Naive thymus-derived CD8-positive, alpha-beta T cell (primary cell): ENCODE measurements at places on chromosomes 1 and 21. TPM values are rescaled to one million over a fixed set of nuclear protein-coding genes. Genes with fewer than 3 reads are reported as not detected.

The BRDT gene
- total RNA-seq, result not detected

The HPDL gene
- 1.5 TPM for total RNA-seq

The U2AF1 gene
- total RNA-seq, result 42.7 TPM

The SETD4 gene
- total RNA-seq, result 25.4 TPM

The LRRC71 gene
- total RNA-seq, result not detected

The NPPA gene
- not detected for total RNA-seq

The OR2T11 gene
- not detected for total RNA-seq

The HES3 gene
- total RNA-seq, result not detected

The EDARADD gene
- 0.38 TPM for total RNA-seq

The MCOLN2 gene
- total RNA-seq, result 3.6 TPM

- H3K4me3 ChIP-seq, result no peak overlapping the region
- H3K27ac ChIP-seq, result no peak overlapping the region
- peaks cover 27% of the 10 kb centered on the region for H3K4me1 ChIP-seq
- no peak for DNase-seq
- no peaks in the 10 kb centered on the region for H3K27me3 ChIP-seq
- H3K36me3 ChIP-seq, result peaks cover 29% of the 10 kb centered on the region
These were observed 29.5 kb upstream of the TRAPPC10 start for GRCh38 chr21:43982489-43983078.

- no peak overlapping the region for H3K4me3 ChIP-seq
- no peaks in the 10 kb centered on the region for H3K36me3 ChIP-seq
- no peaks in the 10 kb centered on the region for H3K27me3 ChIP-seq
- DNase-seq, result no peak
- H3K27ac ChIP-seq, result no peak overlapping the region
These were observed 376.9 kb downstream of the USH2A start for GRCh38 chr1:216046336-216046735.

- H3K27me3 ChIP-seq, result peaks cover 2% of the 10 kb centered on the region
- no peak overlapping the region for H3K27ac ChIP-seq
- peaks cover 8% of the 10 kb centered on the region for H3K36me3 ChIP-seq
- H3K4me1 ChIP-seq, result no peaks in the 10 kb centered on the region
These were observed 274.4 kb downstream of the RYR2 start for GRCh38 chr1:237316352-237316751.

DNA sequence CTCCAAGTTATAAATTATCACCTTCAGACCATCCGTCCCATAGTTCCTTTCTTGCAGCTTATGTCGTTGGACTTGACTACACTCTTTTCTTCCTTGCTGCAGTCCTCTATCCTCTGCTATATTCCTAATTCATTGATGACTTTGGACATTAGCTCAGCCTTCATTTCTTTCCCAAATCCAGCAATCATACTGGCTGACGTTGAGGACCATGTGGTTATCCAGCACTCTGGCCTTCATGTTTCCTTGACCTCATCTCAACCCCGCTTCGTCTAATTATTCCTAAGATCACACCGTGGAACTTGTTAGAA lies 27.4 kb downstream of the RAD54L start:
- no peak for DNase-seq
- H3K27me3 ChIP-seq, result no peaks in the 10 kb centered on the region
- H3K36me3 ChIP-seq, result no peaks in the 10 kb centered on the region
- H3K4me1 ChIP-seq, result no peaks in the 10 kb centered on the region
- no peak overlapping the region for H3K27ac ChIP-seq

GRCh38 chr1:75203415-75204277 lies 69.5 kb downstream of the LHX8 start:
- H3K27ac ChIP-seq, result no peak overlapping the region
- no peaks in the 10 kb centered on the region for H3K27me3 ChIP-seq
- no peak for DNase-seq
- H3K4me1 ChIP-seq, result no peaks in the 10 kb centered on the region

GRCh38 chr1:212488436-212489283 lies 55.9 kb downstream of the NENF start:
- H3K4me1 ChIP-seq, result no peaks in the 10 kb centered on the region
- no peak overlapping the region for H3K27ac ChIP-seq
- H3K27me3 ChIP-seq, result no peaks in the 10 kb centered on the region
- DNase-seq, result no peak

GRCh38 chr1:86000601-86001000 lies 156.0 kb downstream of the COL24A1 start:
- no peaks in the 10 kb centered on the region for H3K4me1 ChIP-seq
- H3K36me3 ChIP-seq, result no peaks in the 10 kb centered on the region
- DNase-seq, result no peak

DNA sequence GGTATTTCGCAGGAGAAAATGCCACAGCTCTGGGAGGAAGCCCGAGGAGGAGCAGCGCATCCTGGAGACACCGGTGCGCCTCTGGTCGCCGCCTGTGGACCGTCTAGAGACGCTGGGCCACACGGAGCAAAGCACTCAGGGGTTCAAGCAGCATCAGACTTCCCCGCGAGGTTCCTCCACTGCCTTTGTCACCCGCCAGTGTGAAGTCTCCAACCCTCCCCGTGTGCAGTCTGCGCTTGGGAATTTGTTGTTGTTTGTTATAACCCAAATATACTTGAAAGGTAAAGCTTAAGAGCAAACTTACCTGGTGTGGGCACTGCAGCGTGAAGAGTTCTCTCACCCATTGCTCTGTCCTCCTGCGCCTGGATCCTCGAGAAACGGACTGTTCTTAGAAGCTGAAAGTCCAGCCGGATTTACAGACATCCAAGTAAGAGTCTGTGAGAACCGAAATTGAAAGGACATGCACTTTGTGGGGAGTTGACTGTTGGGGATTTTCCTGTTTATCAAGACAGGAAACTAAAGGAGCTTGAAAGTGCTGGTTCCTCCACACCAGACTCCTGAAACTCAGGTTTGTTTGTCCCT lies at the start of gene GBP4:
Gene GBP4 (minus strand): TSS at position 452 of the 582 bp plus-strand sequence. CDS start 108 bp downstream, at position 344.
- peak within 1 kb of the TSS; percentile 96 for H3K4me3 ChIP-seq
- peak within 1 kb of the TSS; percentile 100 for H3K27ac ChIP-seq
- H3K36me3 ChIP-seq, result peaks cover 32% of the 10 kb centered on the region

GRCh38 chr1:53470155-53470554 lies 11.0 kb downstream of the DMRTB1 start:
- H3K27me3 ChIP-seq, result no peaks in the 10 kb centered on the region
- H3K4me3 ChIP-seq, result no peak overlapping the region
- H3K4me1 ChIP-seq, result no peaks in the 10 kb centered on the region

DNA sequence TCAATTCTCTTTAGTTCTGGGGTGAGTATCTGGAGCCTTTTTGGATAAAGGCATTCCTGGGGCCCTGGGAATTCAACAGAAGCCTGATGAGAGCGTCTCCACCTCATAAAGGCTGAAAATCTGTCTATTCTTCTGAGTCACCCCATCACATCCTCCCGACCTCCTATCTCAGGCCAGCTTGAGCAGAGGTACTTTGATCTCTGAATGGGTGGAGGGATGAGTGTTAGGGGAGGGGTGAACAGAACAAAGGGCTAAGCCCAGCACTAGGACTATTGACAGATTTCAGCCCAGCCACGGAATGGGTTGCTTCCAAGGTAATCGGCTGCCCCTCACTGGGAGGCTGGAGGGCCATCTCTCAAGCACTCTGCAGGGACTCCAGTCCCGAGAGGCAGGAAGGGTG lies 2.5 kb upstream of the MYBPH start:
- DNase-seq, result no peak
- H3K27me3 ChIP-seq, result no peaks in the 10 kb centered on the region
- no peak overlapping the region for H3K27ac ChIP-seq
- no peak overlapping the region for H3K4me3 ChIP-seq

- peaks cover 13% of the 10 kb centered on the region for H3K27me3 ChIP-seq
- H3K4me1 ChIP-seq, result peaks cover 6% of the 10 kb centered on the region
- no peak overlapping the region for H3K4me3 ChIP-seq
These were observed 71.2 kb upstream of the GJB5 start for GRCh38 chr1:34683616-34684015.

- no peaks in the 10 kb centered on the region for H3K36me3 ChIP-seq
- no peak overlapping the region for H3K27ac ChIP-seq
- H3K4me1 ChIP-seq, result no peaks in the 10 kb centered on the region
- DNase-seq, result no peak
These were observed 78.8 kb upstream of the ABCD3 start for GRCh38 chr1:94339206-94339927.

DNA sequence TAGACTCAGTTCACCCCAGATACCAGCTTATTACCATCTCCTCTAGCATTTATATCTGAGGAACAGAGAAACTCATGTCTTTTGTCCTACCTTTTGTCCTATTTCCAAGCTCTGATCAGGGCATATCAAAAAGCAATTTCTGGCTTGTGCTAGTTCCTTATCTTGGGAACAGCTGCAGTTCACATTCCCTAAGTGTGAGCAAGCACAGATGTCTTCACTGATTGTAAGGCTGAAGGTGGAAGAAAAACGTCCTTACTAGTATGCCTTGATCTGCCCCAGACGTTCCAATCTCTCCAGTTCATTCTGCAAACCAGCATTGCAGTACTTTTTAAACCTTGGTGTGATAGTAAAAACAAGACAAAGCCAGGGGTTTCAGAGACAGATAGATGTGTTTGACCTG lies 139.8 kb downstream of the NCAM2 start:
- H3K4me1 ChIP-seq, result no peaks in the 10 kb centered on the region
- no peaks in the 10 kb centered on the region for H3K36me3 ChIP-seq
- H3K27ac ChIP-seq, result no peak overlapping the region
- DNase-seq, result no peak
- no peaks in the 10 kb centered on the region for H3K27me3 ChIP-seq

DNA sequence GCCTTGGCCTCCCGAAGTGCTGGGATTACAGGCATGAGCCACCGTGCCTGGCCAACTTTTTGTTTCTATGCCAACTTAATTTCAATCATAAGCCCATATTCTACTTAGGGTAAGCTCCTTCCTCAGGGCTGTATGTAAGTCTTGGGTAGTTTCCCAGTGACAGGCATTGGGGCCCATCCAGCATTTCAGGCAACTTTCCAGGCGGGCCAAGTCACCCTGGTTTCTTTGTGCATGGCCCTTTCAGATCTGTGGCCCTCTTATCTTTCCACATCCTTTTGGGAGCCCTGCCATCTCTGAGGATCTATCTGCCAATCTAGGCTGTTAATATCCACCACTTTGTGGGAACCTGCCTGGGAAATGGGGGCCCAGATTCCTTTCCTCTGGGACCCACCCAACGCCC lies 58.7 kb downstream of the TNN start:
- H3K4me1 ChIP-seq, result peaks cover 1% of the 10 kb centered on the region
- H3K36me3 ChIP-seq, result no peaks in the 10 kb centered on the region
- no peaks in the 10 kb centered on the region for H3K27me3 ChIP-seq
- no peak overlapping the region for H3K27ac ChIP-seq

- H3K27ac ChIP-seq, result no peak overlapping the region
- H3K4me3 ChIP-seq, result no peak overlapping the region
- H3K27me3 ChIP-seq, result no peaks in the 10 kb centered on the region
- H3K36me3 ChIP-seq, result no peaks in the 10 kb centered on the region
- peaks cover 29% of the 10 kb centered on the region for H3K4me1 ChIP-seq
These were observed 12.6 kb downstream of the PLCH2 start for GRCh38 chr1:2488688-2489087.

DNA sequence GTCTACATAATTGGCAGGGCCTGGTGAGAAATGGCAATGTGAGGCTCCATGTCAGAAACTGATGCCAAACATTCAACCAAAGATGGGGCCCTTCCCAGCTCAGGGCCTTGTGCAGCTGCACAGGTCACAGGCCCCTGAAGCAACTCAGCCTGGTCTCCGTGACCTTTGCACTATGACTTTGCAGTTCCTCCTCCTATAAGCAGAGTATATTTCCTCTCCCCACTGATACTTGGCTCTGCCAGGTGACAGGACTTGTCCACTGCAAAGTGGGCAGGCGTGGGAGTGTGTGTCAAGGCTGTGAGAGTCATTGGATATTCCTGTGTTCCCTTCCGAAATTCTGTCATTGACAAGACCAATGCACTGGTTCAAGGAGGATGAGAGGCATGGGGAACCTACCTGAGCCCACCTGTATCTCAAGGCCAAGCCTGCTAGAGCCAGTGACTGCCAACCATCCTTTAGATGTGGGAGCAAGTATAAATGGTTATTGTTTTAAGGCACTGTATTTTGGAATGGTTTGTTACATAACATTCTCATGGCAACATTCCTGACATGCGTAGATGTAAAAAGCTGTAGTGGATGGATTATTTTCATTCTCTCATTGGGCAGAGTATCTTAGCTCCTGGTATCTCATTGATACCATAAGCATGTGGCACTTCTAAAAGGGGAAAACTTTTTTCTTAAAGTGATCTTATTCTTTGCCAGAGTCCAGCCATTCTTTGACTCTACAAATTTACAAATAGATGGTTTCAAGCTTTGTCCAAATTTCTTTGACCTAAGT lies 75.2 kb downstream of the CNIH3 start:
- H3K27ac ChIP-seq, result no peak overlapping the region
- peaks cover 2% of the 10 kb centered on the region for H3K27me3 ChIP-seq
- no peaks in the 10 kb centered on the region for H3K4me1 ChIP-seq
- no peak for DNase-seq
- H3K36me3 ChIP-seq, result no peaks in the 10 kb centered on the region

- peak overlapping the region; percentile 85 for H3K27ac ChIP-seq
- H3K27me3 ChIP-seq, result peaks cover 5% of the 10 kb centered on the region
- no peaks in the 10 kb centered on the region for H3K36me3 ChIP-seq
- peak overlapping the region; percentile 81 for H3K4me3 ChIP-seq
- DNase-seq, result no peak
These were observed 42.9 kb upstream of the DNAJC6 start for GRCh38 chr1:65266476-65266875.

DNA sequence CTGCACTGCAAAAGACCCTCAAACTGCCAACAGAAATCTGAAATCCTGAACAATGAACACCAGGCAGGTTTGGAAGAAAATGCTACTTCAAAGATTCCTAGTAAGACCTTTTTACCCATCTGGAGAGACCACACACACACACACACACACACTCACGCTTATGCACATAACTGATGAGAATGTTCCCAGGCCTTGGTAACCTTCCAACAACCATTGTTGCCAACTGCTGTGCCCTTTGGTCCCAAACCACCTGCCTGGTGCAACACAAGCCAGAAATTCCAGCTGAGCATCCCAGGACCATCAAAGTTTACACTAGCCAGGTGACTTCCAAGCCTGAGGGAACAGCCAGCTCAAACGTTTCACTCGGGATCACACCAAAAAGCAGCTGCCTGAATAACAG lies 56.9 kb downstream of the SEC16B start:
- H3K36me3 ChIP-seq, result no peaks in the 10 kb centered on the region
- no peak for DNase-seq
- H3K27me3 ChIP-seq, result no peaks in the 10 kb centered on the region
- no peaks in the 10 kb centered on the region for H3K4me1 ChIP-seq
- H3K4me3 ChIP-seq, result no peak overlapping the region

DNA sequence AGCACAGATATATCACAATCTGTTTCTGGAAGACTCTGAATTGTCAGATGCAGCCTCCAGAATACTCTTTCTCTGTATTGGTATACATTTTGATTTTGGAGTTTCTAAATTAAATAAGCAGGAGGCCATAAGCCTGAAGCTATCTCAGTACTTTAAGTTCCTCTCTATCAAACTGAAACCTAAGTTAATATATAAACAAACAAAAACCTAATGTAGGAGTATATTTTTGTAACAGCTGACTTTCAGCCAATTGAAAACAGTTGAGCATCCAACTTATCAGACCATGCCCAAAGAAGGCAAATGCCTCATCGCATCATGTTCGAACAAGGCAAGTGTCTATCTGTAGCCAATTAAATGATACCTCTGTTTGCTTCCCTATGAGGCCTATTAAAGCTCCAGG lies 1054.4 kb downstream of the AMY1C start:
- no peak for DNase-seq
- no peaks in the 10 kb centered on the region for H3K4me1 ChIP-seq
- no peak overlapping the region for H3K4me3 ChIP-seq
- no peak overlapping the region for H3K27ac ChIP-seq
- no peaks in the 10 kb centered on the region for H3K27me3 ChIP-seq
- no peaks in the 10 kb centered on the region for H3K36me3 ChIP-seq
